Stomach (tissue), 19 donors: ENCODE measurements at places on chromosomes 5 and 9. TPM values are rescaled to one million over a fixed set of nuclear protein-coding genes. Genes with fewer than 3 reads are reported as not detected.

- DNase-seq, result no peak
These were observed 79.4 kb upstream of the SAP30L start for GRCh38 chr5:154366353-154366752.

DNA sequence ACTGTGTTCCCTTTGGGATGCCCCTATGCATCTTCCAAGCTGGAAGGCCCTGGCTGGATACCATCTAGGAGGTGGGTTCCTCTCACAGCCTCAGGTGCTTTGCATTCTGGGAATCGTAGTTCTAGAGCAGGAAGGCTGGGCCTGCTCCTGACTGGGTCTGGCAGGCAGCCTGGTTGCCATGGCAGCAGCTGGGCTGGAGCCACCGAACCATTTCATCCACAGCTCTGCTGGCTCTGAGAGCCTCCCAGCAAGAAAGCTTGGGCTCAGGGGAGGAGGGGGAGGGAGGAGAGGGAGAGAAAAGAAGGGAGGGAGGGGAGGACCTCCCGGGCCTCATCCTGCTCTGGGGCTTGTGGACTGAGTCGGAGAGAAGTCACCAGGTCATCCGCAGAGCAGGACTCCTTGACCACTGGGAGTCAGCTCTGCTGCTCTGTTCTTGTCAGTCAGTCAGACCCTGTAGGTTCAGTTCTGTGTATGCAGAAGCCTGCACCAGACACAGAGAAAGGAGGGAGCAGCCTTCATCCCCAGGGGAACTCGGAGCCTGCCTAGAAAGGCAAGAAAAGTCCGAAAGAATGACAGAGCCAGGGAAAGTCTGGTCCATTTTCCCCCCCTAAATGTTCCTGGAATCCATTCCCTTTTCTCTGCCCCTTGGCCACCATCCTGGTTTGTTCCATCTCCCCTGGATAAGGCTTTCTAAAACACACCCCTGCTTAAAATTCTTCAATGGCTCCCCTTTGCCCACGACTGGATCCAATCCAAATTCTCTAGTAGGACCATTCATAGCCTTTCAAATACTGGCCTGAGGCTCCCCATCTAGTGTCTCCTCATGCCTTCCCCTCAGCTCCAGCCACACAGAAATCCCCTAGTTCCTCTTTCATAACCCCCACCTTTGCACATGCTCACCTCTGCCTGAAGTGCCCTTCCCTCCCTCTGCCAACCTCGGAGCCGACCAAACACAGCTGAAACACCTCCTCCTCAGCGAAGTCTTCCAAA lies 65.4 kb upstream of the ARAP3 start:
- DNase-seq, result peak; percentile 93

FOXD4L6 gene
- total RNA-seq, result not detected

DNA sequence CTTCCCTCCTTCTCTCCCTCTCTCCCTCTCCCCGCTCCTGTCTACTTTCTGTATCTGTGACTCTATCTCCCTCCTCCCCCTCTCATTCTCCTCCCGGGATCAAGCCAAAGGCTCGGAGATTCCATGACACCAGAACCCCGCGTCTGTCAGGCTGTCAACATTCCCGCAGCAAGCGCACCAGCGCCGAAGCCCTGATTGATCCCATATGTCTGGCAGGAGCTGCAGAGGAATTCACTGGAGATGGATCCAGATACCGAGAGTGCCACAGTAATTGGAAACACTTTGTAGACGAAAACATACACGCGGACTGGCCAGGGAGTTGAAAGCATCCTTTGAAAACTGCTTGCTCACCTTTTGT lies 300 bp upstream of the SVEP1 start:
- DNase-seq, result peak; percentile 69

ADRB2 gene
- total RNA-seq, result 5.9 TPM

DNA sequence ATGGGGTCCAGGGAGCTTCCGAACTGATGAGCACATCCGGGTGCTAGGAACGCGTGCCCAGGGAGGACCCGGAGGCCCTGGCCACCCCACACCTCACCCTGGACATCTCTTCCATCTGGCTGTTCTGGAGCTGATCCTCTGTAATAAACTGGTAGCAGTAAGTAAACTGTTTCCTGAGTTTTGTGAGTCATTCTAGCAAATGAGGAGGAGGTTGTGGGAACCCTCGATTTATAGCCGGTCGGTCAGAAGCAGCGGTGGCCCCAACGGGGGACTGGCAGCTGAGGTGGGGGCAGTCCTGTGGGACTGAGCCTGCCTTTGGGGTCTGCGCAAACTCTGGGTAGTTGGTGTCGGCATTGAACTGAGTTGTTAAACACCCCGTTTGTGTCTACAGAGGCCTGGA lies 15.4 kb upstream of the UBAC1 start:
- DNase-seq, result no peak

- peak; percentile 53 for DNase-seq
These were observed 42.2 kb upstream of the FSD1L start for GRCh38 chr9:105405514-105406131.

- no peak for DNase-seq
These were observed 42.9 kb upstream of the HAND1 start for GRCh38 chr5:154520861-154521453.

KIF12 gene
- total RNA-seq, result 37.4 TPM

MSH3 gene
- total RNA-seq, result 13.4 TPM

DNA sequence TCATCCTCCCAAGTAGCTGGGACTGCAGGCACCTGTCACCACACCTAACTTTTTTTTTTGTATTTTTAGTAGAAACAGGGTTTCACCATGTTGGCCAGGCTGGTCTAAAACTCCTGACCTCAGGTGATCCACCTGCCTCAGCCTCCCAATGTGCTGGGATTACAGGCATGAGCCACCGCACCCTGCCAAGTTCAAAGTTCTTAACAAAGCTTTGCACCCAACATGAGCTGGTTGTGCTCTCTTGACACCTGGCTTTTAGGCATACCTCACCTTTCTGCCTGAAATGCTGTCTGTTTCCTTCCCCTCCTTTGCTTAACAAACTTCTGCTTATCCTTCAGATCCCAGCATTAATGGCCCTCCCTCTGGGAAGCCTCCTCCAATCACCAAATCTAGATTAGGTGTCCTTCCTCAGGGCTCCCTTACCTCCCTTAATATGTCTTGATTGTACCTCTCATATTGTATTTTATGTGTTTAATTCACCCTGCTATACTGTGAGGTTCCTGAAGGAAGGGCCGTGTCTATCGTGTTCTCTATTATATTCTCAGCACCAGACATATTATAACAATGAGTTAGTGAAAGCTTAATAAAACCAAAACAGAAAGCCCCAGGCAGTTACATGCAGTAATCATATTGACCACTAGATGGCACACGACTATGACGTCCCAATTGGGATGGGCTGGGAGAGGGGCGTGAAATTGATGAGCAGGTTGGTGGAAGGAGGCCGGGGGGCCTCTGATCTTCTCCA lies 62.9 kb upstream of the PPARGC1B start:
- no peak for DNase-seq

NSUN2 gene
- 41.1 TPM for total RNA-seq

FOXI1 gene
- total RNA-seq, result 0.18 TPM

GRCh38 chr9:86700629-86701028 lies 246.7 kb downstream of the GAS1 start:
- peak; percentile 28 for DNase-seq

- no peak for DNase-seq
These were observed 301.7 kb upstream of the DAB2 start for GRCh38 chr5:39726467-39726866.

DNA sequence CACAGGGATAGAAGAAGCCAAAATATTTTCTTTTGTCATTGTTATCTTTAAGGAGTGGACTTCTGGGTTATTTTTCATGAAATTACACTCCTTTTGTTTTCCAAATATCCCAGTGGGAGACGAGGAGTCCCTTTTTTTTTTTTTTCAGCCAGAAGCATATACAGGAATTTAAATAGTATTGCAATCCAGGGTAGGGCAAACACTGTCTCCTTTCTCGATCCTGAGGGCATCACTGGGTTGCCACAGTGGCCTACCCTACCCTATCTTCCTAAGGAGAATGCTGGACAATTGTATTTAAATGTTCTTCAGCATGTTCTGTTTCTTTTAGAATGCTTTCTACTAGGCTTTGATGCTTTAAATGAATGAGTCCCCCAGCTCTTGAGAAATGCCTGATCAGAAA lies 47.9 kb downstream of the LRRC70 start:
- no peak for DNase-seq

EDIL3 gene
- total RNA-seq, result 19.9 TPM

DNA sequence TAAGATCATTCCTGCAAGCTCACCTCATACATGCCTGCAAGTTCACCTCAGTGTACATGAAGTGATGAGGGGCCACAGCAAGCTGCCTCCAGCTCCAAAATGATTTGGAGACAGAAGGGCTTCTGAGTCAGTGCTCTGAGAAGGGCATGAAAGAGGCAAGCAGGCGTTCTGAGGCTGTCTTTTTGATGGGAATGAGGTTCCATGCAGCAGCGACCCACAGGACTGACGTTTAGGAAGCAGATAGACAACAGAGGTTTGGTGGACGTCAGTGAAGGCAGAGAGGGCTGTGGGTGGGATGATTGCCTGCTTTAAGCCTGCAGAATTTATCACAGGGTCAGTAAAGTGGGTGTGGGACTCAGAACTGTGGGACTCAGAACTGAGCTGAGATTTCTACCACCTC lies 8.9 kb upstream of the SMIM32 start:
- no peak for DNase-seq

SHC3 gene
- 1.7 TPM for total RNA-seq

DNA sequence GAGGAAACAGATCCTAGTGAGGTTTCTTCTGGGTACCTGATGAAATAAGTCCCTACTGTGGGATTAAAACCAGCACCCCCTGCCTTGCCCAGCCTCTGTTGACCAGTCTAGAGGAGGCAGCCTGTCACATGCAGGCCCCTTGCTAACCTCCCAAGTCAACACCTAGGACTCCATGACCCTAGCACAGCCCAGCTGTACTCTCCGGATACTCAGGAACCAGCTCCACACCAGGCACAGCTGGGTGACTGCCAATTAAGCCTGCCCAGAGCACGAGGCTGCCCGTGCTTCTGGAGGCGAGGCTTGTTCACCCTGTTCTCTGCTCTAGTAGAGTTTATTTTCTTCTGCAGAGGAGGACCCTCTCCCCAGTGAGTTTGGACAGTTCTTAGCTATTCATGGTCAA lies 92.5 kb downstream of the SNX24 start:
- peak; percentile 59 for DNase-seq

DNA sequence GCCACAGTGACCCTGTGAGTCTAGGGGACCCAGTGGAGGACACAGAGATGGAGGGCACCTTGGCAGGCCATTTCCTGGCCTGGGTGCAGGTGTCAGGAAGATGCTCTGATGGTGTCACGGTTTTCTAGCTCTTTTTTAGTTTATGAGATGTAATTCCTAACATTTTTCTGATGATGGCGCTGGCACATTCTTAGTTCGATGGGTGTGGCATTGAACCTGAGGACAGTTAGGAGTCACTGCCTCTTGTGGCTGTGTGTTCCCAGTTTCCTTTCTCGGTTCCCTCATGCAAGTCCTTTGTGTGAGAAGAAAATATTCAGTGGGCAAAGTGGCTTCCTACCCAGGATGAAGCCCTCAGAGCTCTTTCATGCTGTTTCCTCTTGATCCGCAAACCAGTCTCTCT lies 129.4 kb upstream of the ICE1 start:
- DNase-seq, result no peak

DNA sequence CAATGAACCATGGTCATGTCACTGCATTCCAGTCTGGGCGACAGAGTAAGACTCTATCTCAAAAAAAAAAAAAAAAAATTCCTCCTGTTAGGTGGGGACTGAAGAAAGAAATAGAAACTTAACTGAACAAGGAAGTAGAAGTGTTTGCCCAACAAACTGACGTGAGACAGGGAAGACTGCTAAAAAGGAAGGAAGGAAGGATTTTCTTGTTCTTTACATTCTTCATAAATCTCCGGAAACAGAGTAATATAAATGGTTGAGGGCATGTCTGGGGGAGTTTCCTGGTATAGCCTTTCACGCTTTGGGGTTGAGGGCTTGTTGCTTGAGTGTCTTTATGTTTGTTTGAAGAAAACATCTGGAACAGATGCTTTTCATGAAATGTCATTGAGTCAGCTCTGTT lies 3.1 kb downstream of the TOR1B start:
- no peak for DNase-seq

GRCh38 chr9:35464141-35465025 lies 25.5 kb upstream of the RUSC2 start:
- DNase-seq, result no peak

TUSC1 gene
- 15.8 TPM for total RNA-seq

DNA sequence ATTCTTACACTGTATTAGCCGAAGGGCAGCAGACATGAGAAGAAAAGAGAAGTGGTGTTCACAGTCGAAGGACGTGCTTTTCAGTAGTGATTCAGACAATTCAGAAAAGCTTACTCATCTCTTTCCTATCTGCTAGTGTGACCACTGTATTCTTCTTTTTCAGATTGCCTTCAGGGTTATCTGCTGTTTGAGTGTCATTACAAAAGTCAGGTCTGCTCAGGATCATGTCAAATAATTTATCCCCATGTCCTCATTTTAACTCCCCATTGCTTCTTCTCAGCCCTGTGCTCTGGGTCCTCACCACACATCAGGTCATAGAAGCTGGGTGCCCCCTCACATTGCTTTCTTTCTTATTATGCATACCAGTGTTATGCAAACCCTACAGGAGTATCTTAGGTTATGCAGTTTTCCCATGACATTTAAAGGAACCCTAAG lies 394.0 kb downstream of the CETN3 start:
- DNase-seq, result no peak

SFXN1 gene
- 33.6 TPM for total RNA-seq

PRLR gene
- total RNA-seq, result 33.2 TPM

INSYN2B gene
- not detected for total RNA-seq

- no peak for DNase-seq
These were observed 39.1 kb downstream of the PCDH1 start for GRCh38 chr5:141839015-141839513.

DNA sequence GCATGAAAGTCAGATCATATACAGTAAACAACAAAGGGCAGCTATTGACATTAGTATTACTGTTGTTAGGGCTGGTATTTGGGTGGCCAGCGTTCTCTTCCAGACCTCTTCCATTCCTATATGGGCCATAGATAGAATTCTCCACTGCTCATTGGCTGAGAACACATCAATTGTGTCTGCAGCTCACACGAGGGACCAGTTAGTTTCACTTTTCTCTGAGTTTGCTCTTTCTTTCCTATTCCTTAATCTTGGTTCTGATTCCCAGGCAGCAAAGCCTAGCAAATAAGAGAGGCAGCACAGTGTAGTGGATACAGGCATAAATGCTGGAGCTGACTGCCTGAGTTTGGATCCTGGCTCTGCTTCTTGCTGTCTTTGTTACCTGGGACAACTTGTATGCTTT lies 476.4 kb downstream of the SPOCK1 start:
- no peak for DNase-seq

IRX2 gene
- total RNA-seq, result 143 TPM

DNA sequence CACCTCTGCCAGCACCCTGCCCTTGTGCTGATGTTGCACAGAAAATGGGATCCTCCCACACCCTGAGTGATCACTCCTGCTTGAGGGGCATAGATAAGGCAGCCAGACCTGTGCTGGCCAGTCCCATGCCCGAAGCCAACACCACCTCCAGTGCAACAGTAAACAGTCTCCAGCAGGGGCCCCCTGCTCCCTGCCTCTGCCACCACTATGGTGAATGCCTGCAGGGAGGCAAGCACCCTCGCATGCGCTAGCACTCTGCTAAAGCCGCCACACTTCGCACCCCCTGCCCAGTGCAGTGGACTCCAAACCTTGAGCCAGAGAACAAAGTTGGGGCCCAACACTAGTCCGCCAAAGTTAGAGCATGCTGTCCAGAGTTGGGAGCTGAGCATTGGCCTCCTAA lies 118.7 kb downstream of the PJA2 start:
- no peak for DNase-seq

BARHL1 gene
- total RNA-seq, result not detected

- DNase-seq, result no peak
These were observed 15.4 kb downstream of the TMEM268 start for GRCh38 chr9:114626415-114627020.
